Hypothalamus (tissue), 51 donors: ENCODE measurements at places on chromosomes 3 and 15.

DNA sequence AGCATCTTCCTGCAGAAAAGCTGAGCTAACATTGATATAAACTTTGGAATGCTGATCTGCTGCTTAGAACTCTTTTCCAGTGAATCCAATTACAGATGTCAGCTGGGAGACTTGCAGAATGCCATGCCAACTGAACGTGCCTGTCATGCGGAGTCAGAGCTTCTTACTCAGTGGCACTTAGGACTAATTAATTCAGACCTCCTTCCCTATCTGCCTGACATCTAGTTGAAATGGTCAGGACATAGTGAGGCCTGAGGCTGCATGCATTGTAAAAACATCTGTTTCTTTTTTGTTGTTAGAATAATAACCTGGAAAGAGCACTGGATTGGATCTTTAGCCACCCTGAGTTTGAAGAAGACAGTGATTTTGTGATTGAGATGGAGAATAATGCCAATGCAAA, 112.6 kb downstream of the USP13 start:
- DNase-seq, result no peak

DNA sequence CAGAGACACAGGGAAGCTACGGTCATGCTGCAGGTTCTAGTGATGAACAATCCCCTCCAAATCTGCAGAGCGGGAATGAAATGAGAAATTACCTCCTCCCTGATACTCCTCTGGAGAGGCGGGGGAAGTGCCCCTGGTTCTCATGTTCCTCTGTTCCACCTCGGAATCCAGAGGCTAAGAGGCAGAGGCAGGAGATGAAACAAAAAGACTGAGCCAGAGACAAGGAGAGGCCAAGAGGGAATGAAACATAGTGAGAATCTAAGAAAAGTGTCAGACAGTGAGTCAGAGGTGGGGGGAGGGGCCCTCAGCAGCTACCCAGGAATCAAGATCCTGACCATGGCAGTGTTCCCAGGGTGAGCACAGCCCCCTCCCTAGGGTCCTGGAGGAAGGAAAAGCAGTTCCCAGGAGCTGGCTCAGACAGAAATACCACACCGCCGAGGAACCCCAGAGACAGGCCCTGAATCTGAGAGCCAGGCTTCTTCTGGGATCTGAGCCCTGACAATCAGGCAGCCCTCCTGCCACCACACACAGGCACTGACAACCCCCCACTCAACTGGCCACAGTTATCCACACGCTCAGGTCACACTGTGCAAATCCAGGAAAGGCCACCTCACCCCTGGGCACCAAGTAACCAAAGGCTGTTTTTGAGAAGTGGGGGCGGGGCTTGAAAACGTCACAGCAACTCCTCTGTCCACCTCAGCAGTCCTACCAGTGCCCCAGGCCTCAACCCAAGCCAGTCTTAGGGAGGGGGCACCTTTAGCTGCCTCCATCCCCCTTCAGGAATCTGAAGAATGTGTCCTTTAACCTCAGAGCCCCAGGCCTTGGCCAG, 2.4 kb downstream of the CSRNP1 start:
- DNase-seq, result peak; percentile 85

GRCh38 chr3:58742239-58742638, 75.7 kb upstream of the FAM3D start:
- DNase-seq, result no peak

DNA sequence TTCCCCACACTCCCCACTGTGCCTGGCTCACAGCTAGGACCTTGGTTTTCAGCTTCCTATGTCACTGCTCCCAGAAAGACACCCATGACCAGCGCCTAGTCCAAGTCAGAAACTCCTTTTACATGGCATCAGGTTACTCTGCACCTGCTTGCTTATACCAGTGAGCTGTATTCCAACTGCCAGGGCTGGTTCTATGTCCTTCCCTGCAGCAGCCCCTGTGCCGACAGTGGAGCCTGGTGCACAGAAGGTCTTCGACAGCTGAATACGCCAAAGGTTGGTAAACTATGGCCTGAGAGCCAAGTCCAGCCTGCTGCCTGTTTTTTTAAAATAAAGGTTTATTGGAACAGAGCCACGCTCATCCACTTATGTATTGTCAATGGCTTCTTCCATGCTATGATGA, 102.5 kb downstream of the IQSEC1 start:
- no peak for DNase-seq

GRCh38 chr3:33718595-33718907, 497 bp upstream of the CLASP2 start:
- peak; percentile 27 for DNase-seq

DNA sequence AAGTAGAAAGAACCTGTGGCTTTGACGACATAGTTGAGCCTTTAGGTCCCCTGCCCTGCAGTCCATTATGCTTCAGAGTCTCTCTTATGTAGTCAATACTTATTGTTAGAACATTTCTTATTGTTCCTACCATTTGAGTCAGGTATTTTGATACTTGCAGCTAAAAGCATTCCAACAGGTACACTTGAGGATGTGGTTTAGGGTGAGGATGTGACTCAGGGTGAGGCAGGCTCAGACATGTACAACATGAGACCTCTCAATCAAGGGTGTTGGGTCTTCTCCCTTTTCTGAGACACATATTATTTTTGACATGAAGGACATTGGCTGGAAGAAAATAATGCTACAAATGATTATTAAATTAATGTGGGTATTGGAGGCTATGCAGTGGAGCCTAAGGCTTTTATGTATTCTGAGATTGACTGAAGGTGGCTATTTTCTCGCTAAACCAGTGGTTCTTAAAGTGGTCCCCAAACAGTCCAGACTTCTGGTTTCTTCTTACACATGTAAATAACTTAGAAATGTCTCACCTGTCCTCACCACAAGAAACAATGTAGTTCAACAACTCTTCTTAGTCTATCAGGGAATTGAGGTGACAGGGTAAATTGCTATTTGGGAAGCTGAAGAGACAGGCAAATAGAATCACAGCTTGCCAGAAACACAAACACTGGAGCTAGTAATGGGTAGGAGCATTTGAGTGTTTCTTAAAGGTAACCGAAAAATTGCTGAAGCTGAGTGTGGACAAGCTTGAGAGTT, 135.5 kb upstream of the ZPLD1 start:
- DNase-seq, result no peak

DNA sequence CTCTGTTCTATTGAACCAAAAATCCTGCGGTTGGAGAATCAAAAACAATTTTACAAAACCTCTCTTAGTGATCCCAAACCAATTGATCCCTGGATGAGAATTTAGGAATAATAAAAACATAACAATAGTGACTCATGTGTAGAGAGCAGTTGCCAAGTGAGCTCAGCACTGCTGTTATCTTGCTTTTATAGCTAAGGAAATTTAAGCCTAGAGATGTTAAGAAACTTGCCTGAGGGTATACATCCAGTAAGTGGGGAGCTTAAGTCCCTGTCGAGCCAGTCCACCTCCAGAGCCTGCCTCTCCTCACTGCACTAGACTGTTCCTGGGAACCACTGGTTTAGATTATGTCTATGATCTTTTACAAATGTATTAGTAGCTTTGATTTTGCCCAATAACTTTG, 358.4 kb upstream of the LMCD1 start:
- DNase-seq, result no peak

- DNase-seq, result no peak
These were observed 248.9 kb upstream of the WNT5A start for GRCh38 chr3:55735976-55736375.

GRCh38 chr15:97899981-97900380, 60.5 kb upstream of the ARRDC4 start:
- no peak for DNase-seq

DNA sequence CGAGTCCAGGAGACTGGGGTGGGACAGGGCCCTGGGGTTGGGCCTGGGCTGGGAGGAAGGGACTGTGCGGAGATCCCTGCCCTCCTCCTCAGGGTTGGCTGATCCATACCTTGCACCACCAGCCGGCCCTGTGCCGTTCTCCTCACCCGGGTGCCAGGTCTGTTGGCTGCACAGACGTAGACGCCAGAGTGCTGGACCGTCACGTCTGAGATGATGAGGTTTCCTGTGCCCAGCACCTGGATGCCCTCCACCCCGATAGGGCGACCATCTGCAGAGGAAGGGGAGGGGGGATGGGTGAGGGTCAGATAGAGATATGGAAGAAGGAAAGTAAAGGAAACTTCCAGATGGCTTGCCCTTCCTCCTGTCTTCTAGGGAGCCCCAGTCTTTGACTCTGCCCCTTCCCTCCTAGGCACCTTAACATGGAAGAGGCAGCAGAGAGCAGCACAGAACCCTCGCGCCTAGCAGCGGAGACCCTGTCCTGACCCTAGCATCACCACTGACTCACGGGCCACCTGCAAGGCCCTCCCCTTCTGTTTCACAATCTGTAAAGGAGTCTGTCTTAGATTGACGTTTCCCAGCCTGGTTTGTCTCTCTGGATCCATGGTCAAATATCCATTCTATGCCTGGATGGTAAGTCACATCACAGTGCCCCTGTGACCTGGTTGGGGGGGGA, 28.8 kb downstream of the RNU5B-1 start:
- DNase-seq, result no peak

DNA sequence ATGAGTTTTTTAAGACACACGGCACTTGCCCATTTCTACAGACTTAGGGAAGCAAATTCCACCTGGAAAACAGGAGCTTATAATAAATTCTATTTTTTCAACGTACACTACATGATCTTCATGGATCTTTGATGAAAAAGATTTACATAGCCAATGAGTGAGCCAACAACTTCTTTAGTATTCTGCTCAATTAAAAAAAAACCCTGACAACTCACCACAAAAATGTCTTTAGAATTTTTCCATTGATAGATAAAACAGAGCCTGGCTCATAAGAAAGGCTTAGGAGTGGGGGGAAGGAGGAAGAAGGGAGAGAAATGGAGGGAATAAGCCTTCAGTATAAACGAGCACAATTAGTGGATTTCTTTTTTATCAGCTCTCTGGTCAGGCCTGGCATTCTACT, 126.7 kb downstream of the ATP10A start:
- no peak for DNase-seq

GRCh38 chr3:146065573-146066006, 95.4 kb downstream of the PLOD2 start:
- DNase-seq, result no peak

- no peak for DNase-seq
These were observed 92.0 kb downstream of the MTHFS start for GRCh38 chr15:79804838-79805237.

- DNase-seq, result no peak
These were observed 112.5 kb upstream of the MLF1 start for GRCh38 chr3:158458464-158458863.

DNA sequence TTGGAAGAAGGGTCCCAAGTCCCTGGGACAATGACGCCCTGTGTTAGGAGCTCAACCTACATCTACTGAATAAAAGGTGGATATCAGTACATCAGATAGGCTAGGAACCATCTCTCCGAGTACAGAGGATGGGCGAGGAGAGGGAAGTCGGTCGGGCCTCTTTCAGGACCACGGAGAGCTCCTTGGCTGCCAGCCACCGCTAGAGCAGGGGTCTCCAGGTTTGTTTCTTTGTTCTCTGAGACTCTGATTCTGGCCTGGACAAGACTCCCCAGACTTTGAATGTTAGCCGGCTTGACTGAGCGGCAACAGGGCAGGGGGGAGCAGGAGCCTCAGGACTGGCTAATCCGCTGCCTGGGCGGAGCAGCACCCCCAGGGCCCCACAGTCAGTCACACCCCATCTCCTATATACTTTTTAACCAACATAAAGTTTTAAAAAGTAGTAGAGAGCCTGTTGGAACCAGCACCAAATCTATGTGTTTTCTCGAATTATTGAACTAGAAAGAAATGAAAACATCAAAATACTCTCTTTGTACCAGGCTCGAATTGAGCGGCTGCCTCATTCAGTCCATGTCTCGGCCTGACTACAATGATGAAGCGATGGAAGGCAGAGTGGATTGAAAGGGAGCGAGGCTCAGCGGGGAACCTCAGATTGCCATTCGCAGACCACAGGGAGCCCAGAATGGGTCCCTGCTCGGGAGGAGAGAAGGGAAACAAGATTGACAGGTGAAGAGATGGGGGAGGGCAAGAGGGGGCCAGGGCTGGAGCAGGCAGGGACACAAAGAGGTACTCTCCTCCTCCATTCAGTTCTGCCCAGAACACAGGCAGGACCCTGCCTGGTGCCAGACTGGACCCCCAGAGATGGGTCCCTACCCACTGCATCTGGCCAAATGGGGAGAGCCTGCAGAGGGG, 131.6 kb downstream of the TPRA1 start:
- no peak for DNase-seq

GRCh38 chr3:123684209-123684608, 99.4 kb upstream of the HACD2 start:
- DNase-seq, result no peak

GRCh38 chr15:85010386-85011159, 28.9 kb downstream of the PDE8A start:
- DNase-seq, result no peak

GRCh38 chr3:118818386-118818785, 216.3 kb downstream of the IGSF11 start:
- DNase-seq, result no peak

- no peak for DNase-seq
These were observed 212.0 kb downstream of the MEIS2 start for GRCh38 chr15:36888011-36888992.

DNA sequence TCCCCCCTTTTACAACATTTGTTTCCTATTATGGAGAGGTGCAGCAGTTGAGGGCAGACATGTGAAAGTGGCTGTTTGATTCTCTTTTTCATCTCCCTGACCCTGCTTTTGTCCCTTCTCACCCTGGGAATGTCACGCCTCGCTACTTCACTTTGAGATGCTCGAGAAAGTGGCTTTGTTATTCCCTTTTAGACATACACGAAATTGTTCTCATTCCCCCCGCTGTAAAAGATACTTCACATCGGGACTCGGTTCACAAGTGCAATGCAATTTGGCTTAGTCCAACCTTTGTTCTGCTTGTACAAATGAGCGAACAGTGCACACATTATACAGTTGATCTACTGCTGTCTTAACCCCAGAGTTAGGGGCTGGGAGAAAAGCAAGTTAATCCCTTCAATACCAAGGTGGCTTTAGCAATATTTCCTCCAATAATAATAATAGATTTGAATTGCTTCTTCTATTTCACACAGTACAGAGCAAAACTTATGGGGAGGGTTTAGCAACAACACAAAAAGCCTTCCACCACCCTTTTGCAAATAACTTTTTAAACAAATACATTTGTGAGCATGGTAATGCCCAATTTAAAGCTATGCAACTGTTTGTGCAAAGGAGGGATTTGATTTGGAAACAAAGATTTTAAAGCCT, 5.7 kb upstream of the FOXB1 start:
- no peak for DNase-seq

DNA sequence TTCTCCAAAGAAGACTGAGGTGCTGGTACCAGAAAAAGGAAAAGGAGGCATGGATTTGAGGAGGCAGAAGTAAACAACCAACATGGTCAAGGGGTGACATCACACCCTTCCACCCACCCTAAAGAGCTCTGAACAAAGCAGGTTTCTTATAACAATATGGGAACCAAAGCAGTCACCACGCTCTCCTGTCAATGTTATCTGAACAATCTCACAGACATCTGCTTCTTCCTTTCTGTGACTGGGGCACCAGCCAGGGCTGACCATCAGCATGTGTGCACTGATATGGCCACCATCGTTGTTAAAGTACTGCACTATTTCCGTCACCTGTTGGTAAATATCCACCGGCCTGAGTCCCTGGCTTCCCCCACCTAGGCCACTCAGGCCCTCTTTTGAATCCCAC, 252.9 kb downstream of the SHQ1 start:
- no peak for DNase-seq

GRCh38 chr3:149462051-149462450, 12.4 kb upstream of the TM4SF4 start:
- no peak for DNase-seq
